ENCODE measurements at places on chromosomes 1 and 21.

- DNase-seq: no peak
Observed at GRCh38 chr1:57232500-57232899, 191.4 kb downstream of the DAB1 start.

DNA sequence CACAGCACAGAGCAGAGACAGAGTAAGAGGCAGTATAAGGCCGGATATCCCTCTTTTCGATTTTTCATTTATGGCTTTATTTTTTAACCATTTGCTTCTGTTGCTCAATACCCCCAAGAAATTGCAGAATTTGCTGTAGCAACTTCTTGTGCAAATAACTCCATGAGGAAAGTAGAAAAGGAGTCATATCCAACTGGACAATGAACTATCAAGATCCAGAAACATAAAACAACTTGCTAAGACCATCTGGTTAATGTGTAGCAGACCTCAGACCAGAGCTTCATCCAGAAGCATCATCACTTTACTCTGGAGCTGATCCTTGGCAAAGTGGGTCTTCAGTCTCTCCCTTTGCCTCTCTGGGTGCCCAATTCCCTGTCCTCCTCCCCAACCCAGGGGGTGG, 45.9 kb downstream of the ZNF697 start:
- no peak for DNase-seq

DNA sequence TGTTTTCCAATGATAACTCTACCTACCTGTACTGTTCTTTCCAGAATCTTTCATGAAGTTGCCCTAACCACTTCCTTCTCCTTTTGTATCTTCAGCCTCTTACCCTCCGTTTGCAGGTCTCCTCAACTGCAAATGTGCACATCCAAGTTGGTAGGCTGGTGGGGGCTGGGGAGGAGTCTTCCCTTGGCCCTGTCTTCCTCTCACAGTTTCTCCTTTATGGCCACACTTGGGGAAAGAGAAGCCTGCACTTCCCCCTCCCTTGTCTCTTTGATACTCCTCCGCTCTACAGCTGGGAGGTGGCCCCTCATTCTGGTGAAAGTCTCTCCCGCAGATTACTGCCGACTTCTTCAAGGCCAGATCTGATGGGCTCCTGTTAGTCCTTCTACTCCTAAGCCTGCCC, 26.9 kb upstream of the GPR88 start:
- DNase-seq: no peak

DNA sequence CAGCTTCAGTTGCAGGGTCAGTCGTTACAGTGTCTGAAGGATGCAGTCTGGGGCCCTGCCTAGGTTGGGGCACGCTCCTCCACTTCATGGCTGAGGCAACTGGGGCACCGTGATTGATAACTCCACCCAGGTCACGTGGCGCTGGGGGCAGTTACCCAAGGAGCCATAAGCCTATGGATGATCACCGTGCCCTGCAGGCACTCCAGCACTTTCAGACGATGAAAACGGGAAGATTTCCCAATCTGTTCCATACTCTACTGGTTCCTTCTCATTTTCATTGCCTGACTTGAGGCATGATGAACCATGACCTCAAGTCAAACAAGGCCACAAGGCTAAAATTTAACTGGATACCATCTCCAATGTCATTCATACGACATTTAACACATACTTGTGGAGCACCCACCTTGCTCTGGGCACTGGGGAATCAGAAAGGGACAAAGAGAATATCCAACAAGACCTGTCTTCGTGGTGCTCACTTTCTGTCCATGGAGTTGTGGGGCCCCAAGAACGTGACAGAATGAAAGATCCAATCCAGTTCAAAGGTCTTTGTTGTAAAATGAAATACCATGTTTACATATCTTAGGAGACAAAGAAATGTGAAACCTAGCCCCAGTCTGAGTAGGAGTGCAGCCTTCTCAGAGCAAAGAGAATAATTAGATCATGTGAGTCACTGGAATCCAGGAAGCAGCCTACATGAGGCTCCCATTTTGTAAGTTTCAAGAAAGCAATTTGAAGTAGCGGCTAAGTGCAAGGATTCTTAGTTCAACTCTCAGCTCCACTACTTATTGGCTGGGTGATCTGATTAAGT, 39.4 kb upstream of the SPOCD1 start:
- DNase-seq: peak; percentile 56

- no peak for DNase-seq
Observed at GRCh38 chr1:210025870-210026269, 87.9 kb downstream of the SYT14 start.

- no peak for DNase-seq
Observed at GRCh38 chr1:43152866-43153265, 19.2 kb downstream of the EBNA1BP2 start.

DNA sequence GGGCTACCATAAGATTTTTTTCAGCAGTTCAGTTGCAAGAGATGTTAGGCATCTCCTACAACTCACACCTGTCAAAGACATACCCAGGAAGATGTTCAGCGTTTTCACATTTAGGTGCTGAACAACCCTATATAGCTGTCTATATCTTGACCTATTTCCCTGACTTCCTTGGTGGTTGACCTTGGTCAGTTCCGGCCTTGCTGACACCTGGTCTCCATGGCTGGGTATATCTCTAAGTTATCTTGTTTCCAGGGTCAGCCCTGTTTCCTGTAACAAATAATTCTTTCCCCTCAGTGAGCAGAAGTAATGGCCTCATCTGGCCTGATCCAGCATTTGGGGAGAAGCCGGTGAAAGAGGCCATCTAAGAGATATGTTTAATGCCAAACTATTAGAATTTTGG, 2.4 kb upstream of the BTG2 start:
- no peak for DNase-seq

GRCh38 chr1:98045211-98045766, 124.5 kb upstream of the DPYD start:
- DNase-seq: peak; percentile 74

DNA sequence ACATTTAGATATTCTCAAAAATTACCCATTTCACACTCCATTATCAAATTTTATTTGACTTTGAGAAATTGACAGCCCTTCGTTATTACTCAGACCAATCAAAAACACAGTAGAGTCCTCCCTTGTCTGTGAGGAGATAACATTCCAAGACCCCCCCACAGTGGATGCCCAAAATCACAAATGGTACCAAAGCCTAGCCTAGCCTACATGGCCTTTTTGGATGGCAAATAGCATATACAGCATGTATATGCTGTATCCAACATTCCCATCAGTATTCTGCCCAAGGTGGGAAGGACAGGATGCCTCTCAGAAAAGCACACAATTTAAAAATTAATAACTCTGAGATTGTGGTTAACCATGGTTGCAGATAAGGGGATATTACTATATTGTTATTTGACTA, 17.3 kb downstream of the SFPQ start:
- no peak for DNase-seq

DNA sequence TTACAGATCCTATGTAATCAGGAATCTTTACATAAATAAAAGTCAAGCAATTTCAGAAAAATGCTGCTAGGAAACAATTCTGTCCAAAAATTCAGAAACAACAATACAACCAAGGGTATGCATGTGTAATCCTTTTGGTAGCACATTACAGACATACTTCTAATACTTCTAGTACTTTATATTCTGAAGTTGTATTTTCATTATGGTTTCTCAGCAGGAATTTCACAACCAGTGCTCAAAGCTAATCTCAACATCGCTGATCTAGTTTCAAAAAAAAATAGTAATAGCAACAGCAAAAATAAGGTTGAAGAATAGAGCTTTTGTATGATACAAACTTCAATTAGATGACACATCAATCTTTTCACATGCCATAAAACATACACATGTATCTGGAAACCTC, 545.2 kb downstream of the LTN1 start:
- DNase-seq: peak; percentile 72

GRCh38 chr1:14142397-14143100, 442.6 kb downstream of the PRDM2 start:
- DNase-seq: peak; percentile 7

GRCh38 chr1:19083081-19083480, 126.6 kb upstream of the IFFO2 start:
- DNase-seq: no peak

DNA sequence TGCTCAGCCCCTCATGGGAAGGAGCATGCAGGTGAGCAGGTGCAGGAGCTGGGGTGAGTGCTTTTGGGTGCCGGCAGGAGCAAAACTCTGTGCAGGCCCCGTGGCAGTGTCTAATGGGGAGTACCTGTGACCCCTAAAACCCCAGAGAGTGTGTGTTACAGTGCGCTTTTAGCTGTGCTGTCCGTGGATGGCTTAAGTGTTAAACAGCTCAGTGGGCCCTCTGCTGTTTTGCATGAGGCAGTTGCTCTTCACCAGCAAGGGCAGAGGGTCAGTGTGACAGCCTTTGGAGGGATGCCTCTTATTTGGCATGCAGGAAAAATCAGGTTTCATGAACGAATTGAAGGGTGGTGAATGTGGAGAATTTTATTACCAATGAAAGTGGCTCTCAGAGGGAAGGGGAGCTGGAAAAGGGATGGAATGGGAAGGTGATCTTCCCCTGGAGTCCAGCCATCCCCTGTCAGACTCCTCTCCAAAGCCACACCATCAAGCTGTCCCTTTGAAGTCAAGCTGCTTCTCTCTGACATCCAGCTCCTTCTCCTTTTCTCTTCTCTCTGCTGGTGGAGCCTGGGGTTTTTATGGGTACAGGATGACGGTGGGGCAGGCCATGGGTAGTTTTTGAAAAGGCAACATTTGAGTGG, 17.0 kb upstream of the ALG14 start:
- DNase-seq: no peak

DNA sequence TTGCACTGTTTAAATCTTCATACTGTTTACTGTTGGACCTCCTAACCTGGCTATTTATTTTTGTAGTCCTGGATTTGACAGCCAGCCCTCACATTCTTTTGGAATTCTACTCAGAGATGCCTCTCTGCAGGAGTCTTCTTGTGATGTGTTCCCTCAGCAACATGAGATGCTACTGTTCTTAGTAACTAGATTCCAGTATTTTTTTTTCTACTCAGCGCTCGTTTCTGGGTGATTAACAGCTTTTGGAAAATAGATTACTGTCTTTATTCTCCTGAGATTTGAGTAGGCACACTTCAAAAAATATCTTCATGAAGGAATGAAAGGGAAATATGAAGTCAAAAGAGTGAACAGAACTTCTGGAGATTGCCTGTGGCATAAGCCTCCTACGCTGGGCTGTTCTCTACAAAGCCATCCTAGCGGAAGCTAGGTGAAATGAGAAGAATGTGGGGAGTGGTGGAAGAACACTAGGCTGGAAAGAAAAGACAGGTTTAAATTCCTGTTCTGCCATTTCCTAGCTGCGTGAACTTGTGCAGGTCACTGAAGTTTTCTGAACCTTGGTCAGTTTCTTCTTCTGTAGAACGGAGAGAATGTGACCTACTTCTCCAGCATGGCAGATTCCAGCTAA, 75.9 kb downstream of the LRRC8C start:
- peak; percentile 62 for DNase-seq

DNA sequence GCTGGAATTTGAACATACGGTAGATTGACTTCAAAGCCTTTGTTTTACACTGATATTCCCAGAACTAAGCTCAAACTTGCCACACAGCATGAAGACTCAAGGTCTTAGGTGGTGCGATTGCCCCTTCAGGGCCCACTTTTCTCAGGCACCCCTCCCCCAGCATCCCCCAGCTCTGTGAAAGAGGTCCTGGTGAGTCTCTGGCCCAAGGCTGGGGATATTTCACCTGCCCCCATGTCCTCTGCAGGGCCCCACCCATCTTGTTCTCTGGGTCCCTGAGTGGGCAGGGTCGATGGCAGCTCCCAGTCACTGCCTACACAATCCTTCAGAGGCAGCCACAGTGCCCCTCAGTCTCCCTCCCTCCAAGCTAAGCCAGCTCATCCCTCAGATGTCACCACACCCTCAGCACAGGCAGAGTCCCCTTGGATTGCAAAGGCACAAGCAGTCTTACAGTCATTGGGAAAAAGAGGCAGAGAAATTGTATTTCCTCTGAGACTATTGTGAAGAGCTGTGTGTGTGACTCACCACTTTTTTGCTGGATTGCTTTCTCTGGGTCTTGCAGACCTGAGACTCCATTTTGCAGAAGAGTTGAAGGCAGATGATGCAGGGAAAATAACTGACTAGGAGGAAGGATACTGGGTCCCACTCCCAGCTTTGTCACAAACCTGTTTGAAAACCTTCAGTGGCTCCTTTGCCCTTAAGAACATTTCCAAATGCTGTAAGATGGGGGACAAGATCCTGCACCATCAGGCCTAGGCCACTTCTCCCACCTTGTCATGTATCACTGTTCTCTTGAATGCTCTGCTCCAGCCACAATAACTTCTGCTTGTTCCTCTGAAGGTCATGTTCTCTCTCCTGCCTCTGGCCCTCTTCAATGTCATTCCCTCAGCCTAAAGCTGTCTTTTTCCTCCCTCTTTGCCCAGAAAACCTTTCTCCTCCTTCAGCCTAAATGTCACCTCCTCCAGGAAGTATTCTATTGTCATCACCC, 119.1 kb upstream of the GRIK3 start:
- no peak for DNase-seq

DNA sequence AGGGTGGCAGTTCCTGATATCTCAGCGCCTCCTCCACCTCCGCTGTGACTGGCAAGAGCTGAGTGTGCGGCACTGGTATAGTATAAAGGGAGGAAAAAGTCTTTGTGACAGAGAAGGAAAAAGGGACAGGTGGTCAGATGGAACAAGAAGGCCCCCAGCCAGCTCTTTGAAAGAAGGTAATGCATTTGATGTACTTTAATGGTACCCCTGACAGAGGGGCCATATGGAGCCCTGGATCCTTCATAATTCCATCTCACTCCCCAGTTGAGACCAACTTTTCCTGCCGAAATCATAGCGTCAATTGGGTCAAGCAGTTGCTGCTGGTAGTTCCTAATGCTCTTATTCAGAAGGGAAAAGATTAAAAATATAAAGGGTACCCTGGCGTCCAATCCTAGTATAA, 198.2 kb downstream of the ZNF326 start:
- DNase-seq: no peak

GRCh38 chr1:183417772-183418491, at the start of gene NMNAT2:
TSS of gene NMNAT2 (minus strand) at chr1:183418380. CDS start at chr1:183418267, 113 bp downstream.
- no peak for DNase-seq

DNA sequence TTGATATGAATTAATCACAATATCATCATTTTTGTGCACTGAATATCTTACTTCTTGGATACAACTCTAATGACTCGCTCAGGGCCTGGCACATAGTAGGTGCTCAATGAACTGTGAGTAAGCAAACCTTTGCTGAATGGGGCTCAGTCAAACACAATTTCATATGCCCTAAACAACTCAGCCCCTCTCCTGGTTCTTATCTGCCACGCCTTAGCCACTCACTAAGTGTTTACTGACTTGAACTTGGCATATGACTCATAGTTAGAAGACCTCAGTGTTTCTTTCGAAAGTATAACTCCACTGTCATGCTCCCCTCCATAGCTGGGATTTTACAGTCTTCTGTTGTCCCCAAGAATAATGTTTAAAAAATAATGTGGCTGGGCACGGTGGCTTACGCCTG, 4.8 kb upstream of the IFNLR1 start:
- peak; percentile 28 for DNase-seq

GRCh38 chr21:37592496-37592895, 225.9 kb downstream of the DYRK1A start:
- no peak for DNase-seq

- DNase-seq: peak; percentile 80
Observed at GRCh38 chr1:202599669-202600431, 110.4 kb downstream of the SYT2 start.

- no peak for DNase-seq
Observed at GRCh38 chr1:233815865-233816264, 88.6 kb upstream of the SLC35F3 start.

GRCh38 chr1:212621949-212622305, 13.4 kb downstream of the ATF3 start:
- no peak for DNase-seq

- DNase-seq: peak; percentile 47
Observed at GRCh38 chr1:118485757-118486156, 300.7 kb upstream of the SPAG17 start.
